ENCODE measurements at places on chromosomes 13 and 19.

- no peak for DNase-seq
These were observed 150.9 kb downstream of the RGCC start for GRCh38 chr13:41608111-41608838.

- no peak for DNase-seq
These were observed 1636.1 kb downstream of the SLITRK5 start for GRCh38 chr13:89307278-89307677.

GRCh38 chr13:67967031-67967430 is 736.9 kb upstream of the PCDH9 start:
- DNase-seq = no peak

- DNase-seq = no peak
These were observed 9.9 kb downstream of the SLC6A16 start for GRCh38 chr19:49315111-49315510.

DNA sequence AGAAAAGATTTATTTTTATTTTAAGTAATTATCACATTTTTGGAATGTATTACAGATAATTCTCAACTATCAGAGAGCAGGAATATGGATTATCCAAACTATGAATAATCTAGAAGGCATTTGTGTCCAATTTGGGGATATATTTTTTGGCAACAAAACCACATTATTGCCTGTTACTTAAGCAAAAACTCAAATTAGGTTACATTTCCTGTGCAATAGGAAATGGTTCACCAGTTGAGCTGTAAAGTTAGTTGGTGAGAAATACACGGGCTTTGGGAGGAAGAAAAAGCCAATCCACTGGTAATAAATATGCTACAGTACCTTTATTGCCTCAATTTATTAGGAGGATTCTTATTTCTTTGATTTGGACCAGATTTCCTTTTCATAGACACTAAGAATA is 1075.2 kb downstream of the PCDH9 start:
- DNase-seq = no peak

DNA sequence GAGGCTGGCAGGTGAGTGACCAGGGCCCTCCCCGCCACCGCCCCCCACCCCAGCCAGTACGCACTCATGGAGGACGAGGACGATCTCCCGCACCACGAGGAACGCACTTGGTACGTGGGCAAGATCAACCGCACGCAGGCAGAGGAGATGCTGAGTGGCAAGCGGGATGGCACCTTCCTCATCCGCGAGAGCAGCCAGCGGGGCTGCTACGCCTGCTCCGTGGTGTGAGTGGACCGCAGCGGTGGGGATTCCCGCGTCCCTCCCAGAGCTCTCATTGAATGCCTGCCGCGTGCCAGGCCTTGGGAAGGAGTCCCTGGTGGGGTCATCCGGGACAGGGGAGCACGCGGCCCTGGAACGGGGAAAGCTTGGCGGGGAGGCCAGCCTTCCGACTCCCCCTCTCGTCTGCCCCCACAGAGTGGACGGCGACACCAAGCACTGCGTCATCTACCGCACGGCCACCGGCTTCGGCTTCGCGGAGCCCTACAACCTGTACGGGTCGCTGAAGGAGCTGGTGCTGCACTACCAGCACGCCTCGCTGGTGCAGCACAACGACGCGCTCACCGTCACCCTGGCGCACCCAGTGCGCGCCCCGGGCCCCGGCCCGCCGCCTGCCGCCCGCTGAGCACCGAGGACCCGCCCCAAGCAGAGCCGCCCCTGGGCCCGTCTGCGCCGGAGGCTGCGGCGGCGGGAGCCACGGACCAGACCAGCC is 4.8 kb upstream of the IFI30 start:
- no peak for DNase-seq
